Activated CD8-positive, alpha-beta memory T cell treated with anti-CD3 and anti-CD28 coated beads for 24 hours (primary cell): ENCODE measurements at places on chromosomes 4 and X.
A peak's percentile ranks its signal among the peaks of the same experiment; 100 is the strongest.

GRCh38 chrX:22467571-22467970 lies 194.9 kb downstream of the CBLL2 start:
- DNase-seq: no peak

- DNase-seq: no peak
These were observed 16.3 kb downstream of the ARX start for GRCh38 chrX:24999511-24999910.

GRCh38 chrX:21725496-21725895 lies 32.4 kb downstream of the SMPX start:
- DNase-seq: no peak

GRCh38 chr4:128512161-128512560 lies 224.5 kb upstream of the PGRMC2 start:
- DNase-seq: no peak

GRCh38 chr4:163663454-163664225 lies 169.2 kb downstream of the TMA16 start:
- DNase-seq: no peak

GRCh38 chr4:142097015-142097414 lies 460.6 kb downstream of the IL15 start:
- DNase-seq: no peak

DNA sequence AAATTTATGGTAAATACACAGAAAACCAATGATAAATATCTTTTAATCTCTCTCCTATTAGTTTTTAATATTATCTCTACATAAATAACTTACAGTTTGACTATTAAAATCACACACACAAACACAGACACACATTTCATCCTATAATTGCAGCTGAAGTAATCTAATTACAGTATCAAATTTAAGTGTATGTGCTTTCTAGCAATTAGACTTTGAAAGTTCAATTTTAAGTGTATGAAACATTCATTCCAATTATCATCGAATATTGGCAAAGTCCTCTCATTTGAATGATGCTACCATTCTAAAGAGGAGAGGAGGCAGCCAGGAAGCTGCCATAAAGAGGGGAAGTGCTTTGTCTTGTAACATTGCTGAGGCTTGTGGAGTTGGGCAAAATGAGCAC lies 221.2 kb upstream of the PABPC4L start:
- DNase-seq: no peak

- DNase-seq: peak; percentile 65
These were observed 571.9 kb upstream of the LCORL start for GRCh38 chr4:18593297-18594002.

- no peak for DNase-seq
These were observed 9.0 kb downstream of the KLHL8 start for GRCh38 chr4:87211249-87211952.

- DNase-seq: no peak
These were observed 97.9 kb downstream of the CPZ start for GRCh38 chr4:8690216-8691150.

GRCh38 chr4:169116270-169116901 lies 106.3 kb upstream of the CBR4 start:
- no peak for DNase-seq

DNA sequence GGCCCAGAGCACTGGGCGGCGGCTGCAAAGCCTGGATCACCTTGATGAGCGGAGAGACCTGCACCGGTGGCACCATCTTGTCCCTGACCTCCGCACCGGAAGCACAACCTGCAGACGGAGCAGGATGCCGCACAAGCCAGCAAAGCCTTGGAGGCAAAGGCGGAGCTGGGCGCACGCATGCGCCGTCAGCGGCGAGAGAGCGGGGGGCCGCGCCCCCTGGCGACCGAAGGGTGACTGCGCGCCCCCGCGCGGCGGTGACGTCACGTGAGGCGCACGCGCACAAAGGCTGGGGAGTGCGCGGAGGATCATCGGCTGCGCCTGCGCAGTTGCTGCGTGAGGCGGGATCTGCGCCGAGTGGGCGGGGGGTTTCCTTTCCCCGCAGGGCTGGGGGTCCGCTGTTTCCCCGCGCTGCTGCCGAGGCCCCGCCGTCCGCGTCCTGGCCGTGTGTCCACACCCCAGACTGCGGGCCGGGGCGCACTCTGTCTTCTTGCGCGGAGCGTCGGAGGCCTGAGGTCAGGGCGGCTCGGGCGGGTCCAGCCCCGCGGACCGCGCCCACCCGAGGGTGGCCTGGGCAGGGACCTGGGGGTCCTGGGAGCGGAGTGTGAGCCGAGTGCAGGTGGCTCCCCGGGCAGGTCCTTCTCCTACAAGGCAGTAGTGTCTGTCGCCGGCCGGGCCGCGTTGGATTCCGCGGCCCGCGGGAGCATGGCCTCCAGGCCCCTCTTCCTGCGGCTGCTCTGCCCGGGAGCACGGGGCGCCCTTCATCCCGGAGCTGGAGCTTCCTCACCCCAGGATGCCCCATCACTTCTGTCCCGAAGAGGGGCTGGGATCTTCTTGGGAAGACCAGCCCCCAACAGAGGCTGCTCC lies at the start of the genes ATP5ME and MYL5:
Gene ATP5ME (minus strand): TSS at position 105 of the 864 bp plus-strand sequence. CDS start 29 bp downstream, at position 76.
Gene MYL5 (plus strand): TSS at position 371 of the 864 bp plus-strand sequence. CDS start 3,485 bp downstream, outside the sequence.
- DNase-seq: peak; percentile 100
